ENCODE measurements at places on chromosomes 5 and 9.

GRCh38 chr5:97127727-97128126 lies 14.7 kb downstream of the LIX1 start:
- no peak for DNase-seq

- no peak for DNase-seq
These were observed 9.5 kb downstream of the CAVIN4 start for GRCh38 chr9:100587375-100587774.

DNA sequence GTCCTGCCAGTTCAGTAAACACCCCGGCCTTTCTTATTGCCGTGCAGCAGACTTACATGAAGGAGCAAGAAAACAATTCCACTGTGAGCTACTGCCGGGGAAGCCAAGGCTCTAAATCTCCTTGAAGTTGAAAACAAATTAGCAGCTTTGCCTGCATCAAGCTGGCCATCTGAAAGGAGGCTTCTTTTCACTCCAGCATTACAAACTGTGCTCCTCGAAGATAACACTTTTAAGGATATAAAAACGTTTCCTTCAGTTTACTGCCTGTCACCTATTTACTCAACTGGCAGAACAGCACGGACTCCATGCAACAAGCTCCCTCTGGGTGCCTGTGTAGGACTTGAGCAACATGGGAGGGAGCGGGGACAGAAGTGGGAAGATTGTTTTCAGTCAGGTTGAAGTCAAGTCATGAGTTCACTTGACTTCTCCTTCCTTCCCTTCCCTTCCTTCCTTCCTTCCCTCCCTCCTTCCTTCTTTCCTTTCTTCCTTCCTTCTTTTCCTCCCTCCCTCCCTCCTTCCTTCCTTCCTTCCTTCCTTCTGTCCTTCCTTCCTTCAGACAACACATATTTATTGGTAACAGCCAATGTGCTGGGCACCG lies 67.4 kb downstream of the ZNF608 start:
- no peak for DNase-seq

DNA sequence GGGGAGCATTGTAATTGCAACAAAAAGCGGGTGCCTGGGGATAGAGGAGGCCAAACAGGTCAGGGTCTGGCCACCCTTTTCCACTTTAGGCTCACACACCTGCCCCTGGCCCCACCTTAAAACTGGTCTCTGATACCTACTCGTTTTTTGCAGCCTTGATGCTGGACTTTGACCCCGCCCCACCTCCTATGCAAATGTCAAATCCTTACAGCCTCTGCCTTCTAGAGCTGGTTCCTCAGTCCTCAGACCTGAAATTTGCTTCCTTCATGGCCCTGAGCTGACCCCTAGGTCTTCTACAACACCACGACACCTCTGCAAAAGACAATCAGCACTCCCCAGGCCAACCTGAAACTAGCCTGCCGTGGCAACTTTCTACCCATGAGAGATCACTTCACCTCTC lies 37.7 kb downstream of the SMIM23 start:
- DNase-seq, result no peak

GRCh38 chr9:136691316-136692184 lies 4.3 kb upstream of the AGPAT2 start:
- DNase-seq, result no peak

- no peak for DNase-seq
These were observed 141.5 kb downstream of the TRPM3 start for GRCh38 chr9:70979966-70980365.

DNA sequence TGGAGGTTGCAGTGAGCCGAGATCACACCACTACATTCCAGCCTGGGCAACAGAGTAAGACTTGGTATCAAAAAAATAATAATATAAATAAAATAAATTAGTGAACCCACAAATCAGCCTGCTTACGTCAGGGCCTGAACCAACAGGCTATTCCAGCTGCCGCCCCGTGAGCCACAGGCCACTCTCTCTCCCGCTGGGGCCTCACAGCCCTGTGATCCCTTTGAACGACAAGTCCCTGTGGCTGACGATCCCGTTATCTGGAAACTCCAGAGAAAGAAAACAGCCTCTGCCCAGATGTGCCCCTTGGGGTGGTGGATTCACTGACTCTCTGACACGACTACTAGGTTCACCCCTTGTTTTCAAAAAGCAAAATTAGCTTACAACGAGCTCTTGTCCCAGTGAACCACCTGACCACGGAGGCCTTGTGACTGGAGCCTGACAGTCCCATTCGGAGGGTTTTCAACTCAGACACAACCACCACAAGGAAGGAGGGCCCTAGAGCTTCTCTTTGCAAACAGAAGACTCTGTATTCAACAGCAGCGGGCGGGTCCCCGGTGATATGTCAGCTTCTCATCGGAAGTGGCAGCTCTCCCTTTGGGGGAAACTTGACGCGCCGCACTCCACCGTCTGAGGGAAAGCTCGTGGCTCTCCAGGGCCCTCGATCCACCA lies 4.4 kb upstream of the DIPK1B start:
- DNase-seq, result no peak

GRCh38 chr9:106707738-106708474 lies 155.1 kb upstream of the ZNF462 start:
- DNase-seq, result no peak

GRCh38 chr5:107289030-107289714 lies 381.6 kb downstream of the EFNA5 start:
- no peak for DNase-seq

DNA sequence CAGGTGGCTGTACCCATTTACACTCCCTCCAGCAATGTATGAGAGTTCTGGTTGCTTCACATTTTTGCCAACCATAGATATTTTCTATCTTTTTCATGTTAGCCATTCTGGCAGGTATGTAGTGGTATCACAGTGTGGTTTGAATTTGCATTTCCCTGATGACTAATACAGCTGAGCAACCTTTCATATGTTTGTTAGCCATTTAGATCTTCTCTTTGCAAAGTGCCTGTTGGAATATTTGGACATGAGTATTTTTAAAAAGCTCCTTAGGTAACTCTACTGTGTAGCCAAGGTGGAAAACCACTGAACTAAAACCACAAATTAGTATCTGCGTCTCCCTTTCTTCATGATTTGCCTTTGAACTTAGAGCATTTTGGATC lies 31.9 kb downstream of the IRF1 start:
- no peak for DNase-seq

- DNase-seq, result no peak
These were observed 113.2 kb downstream of the DCP2 start for GRCh38 chr5:113089653-113090335.

DNA sequence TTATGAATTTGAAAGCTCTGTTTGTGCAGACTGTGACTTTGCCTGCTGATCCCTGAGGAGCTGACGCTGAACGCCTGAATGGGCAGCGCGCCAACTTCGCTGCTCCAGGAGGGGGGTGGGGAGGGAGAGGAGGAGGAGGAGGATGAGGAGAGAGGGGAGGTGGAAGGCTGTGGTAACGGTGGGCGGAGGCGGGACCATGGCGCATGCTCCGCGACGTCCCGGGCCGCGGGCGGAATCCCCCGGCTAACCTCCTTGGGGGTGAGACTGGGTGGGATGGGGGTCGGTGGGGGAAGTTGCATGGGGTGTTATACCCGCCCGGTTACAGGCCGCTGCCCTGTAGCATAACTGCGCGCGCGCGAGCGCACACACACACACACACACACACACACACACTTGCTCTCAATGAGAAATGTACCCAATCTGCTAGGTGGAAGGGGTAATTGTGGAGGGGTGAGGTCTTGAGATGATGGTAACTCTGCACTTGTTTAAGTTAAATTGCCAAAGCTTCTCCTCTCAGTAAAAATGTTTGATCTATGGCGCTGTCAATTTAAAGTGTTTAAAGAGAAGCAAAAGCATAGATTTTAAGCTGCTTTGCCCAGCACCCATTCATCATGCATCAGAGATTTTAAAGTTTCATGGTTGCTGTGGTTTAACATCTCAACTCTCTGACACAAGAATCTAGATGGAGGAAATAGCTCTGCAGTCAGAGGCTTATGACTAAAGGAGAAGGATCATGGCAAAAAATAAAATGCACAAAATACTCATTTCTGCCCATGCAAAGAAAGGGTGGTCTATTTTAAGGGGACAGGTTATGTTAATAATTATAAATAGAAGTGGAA lies 76.6 kb upstream of the TBCA start:
- DNase-seq, result no peak
